ENCODE measurements at places on chromosomes 5 and 9.

- H3K4me1 ChIP-seq: peaks cover 11% of the 10 kb centered on the region
- H3K36me3 ChIP-seq: no peaks in the 10 kb centered on the region
- no peak overlapping the region for H3K27ac ChIP-seq
- no peaks in the 10 kb centered on the region for H3K27me3 ChIP-seq
These were observed 38.9 kb downstream of the SLC9A3 start for GRCh38 chr5:485113-485945.

DNA sequence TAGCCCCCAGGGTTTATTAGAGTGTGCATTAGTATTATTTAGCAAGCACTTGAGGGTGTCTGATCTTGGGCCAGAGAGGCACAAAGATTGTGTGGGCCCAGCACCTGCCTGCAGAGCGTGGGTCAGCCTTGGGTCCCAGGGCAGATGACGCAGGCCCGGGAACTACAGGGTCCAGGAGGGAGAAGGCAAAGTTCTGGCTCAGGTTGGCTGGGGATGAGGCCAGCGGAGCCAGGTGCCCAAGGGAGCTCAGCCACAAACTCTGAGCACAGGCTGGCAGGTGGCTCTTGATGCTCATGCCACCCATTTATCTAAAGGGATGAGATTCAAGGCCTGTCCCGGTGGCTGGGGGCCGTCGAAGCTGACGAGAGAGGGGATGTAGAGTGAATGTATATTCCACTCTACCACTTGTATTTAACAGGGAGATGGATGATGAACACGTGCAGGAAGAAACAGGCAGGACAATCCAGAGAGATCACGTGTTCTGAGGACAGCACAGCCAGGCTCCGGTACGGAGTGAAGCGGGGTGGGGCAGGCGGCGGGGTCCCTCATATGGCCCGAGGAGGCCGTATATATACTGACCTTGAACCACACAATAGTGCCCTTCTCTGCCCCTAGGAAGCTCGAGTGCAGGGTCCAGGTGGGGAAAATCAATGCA is 818 bp upstream of the OBP2A start:
- H3K27me3 ChIP-seq: no peaks in the 10 kb centered on the region
- H3K4me3 ChIP-seq: no peak overlapping the region
- DNase-seq: no peak
- H3K36me3 ChIP-seq: no peaks in the 10 kb centered on the region
- H3K4me1 ChIP-seq: no peaks in the 10 kb centered on the region

DNA sequence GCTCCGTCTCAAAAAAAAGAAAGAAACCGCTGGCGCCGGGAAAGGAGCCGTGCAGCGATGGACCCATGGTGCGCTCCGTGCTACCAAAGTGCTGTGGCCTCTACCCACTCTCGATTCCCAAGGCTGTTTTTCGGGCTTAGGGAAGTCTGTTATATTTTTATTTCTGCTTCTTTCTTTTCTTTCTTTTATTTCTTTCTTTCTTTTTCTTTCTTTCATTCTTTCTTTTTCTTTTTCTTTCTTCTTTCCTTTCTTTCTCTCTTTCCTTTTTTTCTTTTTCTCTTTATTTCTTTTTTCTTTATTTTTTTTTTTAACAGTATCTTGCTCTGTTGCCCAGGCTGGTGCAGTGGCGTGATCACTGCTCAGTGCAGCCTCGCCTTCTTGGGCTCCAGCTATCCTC is 87.5 kb downstream of the ANXA2R start:
- H3K27ac ChIP-seq: no peak overlapping the region
- no peaks in the 10 kb centered on the region for H3K36me3 ChIP-seq
- peak overlapping the region; percentile 69 for H3K4me3 ChIP-seq

DNA sequence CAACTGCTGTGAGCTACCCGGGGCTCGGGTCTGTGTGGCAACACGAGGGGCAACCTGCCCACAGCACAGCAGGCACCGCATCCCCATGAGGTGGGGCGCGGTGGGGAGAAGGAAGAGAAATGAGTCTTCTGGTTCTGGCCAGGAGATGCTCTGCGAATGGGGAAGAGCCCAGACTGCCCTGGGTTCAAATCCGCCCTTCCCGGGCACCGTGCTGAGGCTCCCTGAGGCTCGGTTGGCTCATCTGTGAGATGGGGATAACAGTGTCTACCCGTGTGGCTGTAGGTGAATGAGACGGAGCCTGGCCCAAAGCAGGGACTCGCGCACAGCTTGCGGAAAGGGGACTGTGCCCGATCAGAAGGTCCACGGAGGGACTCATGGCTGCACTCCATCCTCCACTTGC is 123.9 kb downstream of the VAV2 start:
- H3K4me1 ChIP-seq: peaks cover 2% of the 10 kb centered on the region
- H3K4me3 ChIP-seq: no peak overlapping the region
- no peaks in the 10 kb centered on the region for H3K36me3 ChIP-seq
- DNase-seq: no peak
- H3K27me3 ChIP-seq: no peaks in the 10 kb centered on the region
- H3K27ac ChIP-seq: no peak overlapping the region

- H3K4me1 ChIP-seq: peaks cover 48% of the 10 kb centered on the region
- H3K27me3 ChIP-seq: no peaks in the 10 kb centered on the region
- peak within 1 kb of the TSS; percentile 83 for H3K4me3 ChIP-seq
- no peak for DNase-seq
- peak within 1 kb of the TSS; percentile 70 for H3K27ac ChIP-seq
- no peaks in the 10 kb centered on the region for H3K36me3 ChIP-seq
These were observed at the start of gene NCS1 for GRCh38 chr9:130172161-130172857. Gene NCS1, plus strand, starts transcription at chr9:130172404. Its CDS starts 260 bp downstream, at chr9:130172664.

- H3K36me3 ChIP-seq: no peaks in the 10 kb centered on the region
- no peak overlapping the region for H3K4me3 ChIP-seq
- no peak for DNase-seq
- no peak overlapping the region for H3K27ac ChIP-seq
- H3K4me1 ChIP-seq: peaks cover 42% of the 10 kb centered on the region
- no peaks in the 10 kb centered on the region for H3K27me3 ChIP-seq
These were observed 67.1 kb downstream of the ALDH7A1 start for GRCh38 chr5:126527892-126528291.

DNA sequence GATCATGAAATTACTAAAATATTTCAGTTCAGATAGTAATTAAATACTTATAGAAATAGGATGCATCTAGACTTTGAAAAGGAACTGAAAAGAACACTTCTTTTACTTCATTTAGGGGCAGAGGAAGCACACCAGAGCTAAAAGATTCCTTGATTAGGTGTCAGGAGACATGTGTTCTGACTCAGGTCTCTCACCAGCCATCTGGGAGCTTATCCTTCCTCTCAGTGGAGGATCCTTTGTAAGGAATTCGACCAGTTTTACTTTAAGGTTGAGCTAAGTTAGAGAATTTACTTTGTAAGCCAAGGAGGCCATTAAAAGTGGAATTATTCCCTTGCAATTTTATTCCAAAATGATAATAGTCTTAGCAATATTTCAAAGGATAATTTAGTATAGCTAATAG is 16.7 kb downstream of the VCAN start:
- DNase-seq: no peak
- no peaks in the 10 kb centered on the region for H3K27me3 ChIP-seq
- H3K4me3 ChIP-seq: no peak overlapping the region
- H3K27ac ChIP-seq: no peak overlapping the region
- H3K4me1 ChIP-seq: no peaks in the 10 kb centered on the region

GRCh38 chr5:54081415-54081814 is 229.0 kb downstream of the ARL15 start:
- no peak overlapping the region for H3K27ac ChIP-seq
- no peaks in the 10 kb centered on the region for H3K27me3 ChIP-seq
- H3K4me3 ChIP-seq: no peak overlapping the region
- no peak for DNase-seq

All from esophagus squamous epithelium (tissue), 5 donors.